ENCODE measurements at places on chromosomes 13 and 19.
A peak's percentile ranks its signal among the peaks of the same experiment; 100 is the strongest.

- DNase-seq, result no peak
These were observed 699 bp downstream of the PTOV1 start for GRCh38 chr19:49851456-49852259.

DNA sequence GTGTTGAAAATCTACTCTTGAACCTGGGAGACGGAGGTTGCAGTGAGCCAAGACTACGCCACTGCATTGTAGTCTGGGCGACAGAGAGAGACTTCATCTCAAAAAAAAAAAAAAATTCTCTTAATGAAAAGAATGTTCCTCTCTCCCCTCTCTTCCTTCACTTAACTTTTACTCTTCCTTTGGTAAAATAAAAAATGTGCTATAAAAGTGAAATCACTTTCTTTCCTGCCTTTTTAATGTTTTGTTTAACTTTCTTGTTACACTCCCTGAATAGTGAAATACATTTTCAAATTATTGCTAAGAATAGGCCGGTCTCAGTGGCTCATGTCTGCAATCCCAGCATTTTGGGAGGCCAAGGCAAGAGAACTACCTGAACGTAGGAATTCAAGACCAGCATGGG, 86.5 kb downstream of the DACH1 start:
- DNase-seq, result no peak

GRCh38 chr19:8306235-8307054, 1.7 kb downstream of the CD320 start:
- no peak for DNase-seq

GRCh38 chr13:27259831-27260230, 8.5 kb downstream of the RPL21 start:
- no peak for DNase-seq

DNA sequence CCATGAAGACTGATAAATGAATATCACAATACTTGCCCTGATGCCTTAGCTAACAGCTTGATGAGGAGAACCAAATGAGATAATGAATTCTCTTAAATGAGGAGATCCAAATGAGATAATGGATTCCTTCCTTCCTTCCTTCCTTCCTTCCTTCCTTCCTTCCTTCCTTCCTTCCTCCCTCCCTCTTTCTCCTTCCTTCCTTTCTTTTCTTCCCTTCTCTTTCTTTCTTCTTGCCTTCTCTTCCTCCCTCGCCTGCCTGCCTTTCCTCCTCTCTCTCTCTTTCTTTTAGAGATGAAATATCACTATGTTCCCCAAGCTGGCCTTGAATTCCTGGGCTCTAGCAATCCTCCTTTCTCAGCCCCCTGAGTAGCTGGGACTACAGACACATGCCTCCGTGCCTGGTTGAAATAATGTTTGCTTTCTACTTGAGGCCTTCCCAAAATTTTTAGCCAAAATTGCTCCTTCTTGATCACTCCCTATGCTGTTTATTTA, 4.0 kb upstream of the SLAIN1 start:
- no peak for DNase-seq

- DNase-seq, result no peak
These were observed 18.0 kb downstream of the DCUN1D2 start for GRCh38 chr13:113472355-113473025.

DNA sequence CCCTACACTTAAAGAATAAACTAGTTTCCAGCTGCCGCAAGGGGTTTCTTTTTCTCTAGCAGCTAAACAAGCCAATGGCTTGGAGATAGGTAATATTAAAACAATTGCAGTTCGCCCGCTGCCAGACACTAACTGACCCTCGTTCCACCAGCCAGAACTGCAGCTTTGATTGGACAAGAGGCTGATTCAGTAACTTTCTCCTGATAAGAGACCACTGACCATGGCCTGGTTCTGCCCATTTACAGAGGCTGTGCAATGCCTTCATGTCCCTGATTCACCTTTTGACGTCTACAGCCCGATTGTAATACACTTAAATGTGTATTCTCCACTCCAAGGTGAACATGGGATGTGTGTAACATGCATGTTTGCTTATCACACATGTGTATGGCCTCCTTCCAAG, 12.8 kb upstream of the C19orf12 start:
- DNase-seq, result no peak

DNA sequence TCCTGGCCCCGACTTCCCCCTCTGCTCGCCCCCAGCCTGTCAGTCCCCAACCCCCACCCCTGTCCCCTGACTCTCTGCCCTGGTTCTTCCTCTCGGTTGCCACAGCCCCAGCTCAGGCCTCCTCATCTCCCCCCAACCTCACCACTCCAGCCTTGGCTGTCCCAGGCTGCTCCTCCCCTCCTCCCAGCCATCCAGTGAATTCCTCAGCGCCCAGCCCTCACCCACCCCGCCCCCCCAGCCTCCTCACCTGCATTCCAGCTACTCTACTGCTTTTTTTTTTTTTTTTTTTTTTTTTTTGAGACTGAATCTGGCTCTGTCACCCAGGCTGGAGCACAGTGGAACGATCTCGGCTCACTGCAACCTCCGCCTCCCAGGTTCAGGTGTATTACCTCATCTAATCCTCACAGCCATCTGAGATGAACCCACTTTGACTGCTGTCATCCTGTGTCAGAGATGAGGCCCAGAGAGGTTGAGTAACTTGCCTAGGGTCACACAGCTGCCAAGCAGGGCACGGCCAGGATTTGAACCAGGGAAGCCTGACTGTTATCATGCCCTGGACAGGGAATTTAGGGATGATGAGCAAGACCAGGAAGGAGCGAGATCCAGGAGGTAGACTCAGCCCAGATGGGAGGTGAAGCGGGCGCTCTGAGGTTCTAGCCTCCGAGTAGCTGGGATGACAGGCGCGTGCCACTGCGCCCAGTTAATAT, 2.6 kb downstream of the SULT2B1 start:
- DNase-seq, result no peak

GRCh38 chr19:44745887-44746600, 2.5 kb upstream of the BCL3 start:
- no peak for DNase-seq

- no peak for DNase-seq
These were observed 160.0 kb upstream of the ATXN8OS start for GRCh38 chr13:69947582-69947981.

- DNase-seq, result no peak
These were observed 56.0 kb upstream of the RGCC start for GRCh38 chr13:41401366-41401765.

DNA sequence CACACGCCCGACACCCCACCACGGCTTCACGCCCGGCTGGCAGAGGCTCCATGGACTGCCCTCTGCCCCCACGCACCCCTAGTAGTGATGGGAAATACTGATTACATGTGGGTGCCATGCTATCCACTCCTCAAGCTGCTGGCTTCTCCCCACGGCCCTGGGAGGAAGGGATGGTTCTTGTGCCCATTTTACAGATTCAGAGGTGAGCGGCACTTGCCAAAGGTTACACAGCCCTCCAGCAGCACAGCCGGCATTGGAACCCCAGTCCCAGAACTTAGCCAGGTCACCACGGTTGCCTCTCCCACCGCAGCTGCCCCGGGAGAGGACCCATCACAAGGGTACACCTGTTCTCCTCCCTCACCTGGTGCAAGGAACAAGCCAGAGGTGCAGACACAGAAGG, 13.2 kb downstream of the LRRC4B start:
- DNase-seq, result no peak

GRCh38 chr13:40518481-40518882, 148.0 kb downstream of the FOXO1 start:
- peak; percentile 61 for DNase-seq

- DNase-seq, result no peak
These were observed 473.2 kb downstream of the DCT start for GRCh38 chr13:94006296-94006695.

GRCh38 chr13:28825379-28825778, 5.2 kb downstream of the MTUS2 start:
- no peak for DNase-seq

- no peak for DNase-seq
These were observed 23.9 kb downstream of the EDNRB start for GRCh38 chr13:77894743-77895142.

DNA sequence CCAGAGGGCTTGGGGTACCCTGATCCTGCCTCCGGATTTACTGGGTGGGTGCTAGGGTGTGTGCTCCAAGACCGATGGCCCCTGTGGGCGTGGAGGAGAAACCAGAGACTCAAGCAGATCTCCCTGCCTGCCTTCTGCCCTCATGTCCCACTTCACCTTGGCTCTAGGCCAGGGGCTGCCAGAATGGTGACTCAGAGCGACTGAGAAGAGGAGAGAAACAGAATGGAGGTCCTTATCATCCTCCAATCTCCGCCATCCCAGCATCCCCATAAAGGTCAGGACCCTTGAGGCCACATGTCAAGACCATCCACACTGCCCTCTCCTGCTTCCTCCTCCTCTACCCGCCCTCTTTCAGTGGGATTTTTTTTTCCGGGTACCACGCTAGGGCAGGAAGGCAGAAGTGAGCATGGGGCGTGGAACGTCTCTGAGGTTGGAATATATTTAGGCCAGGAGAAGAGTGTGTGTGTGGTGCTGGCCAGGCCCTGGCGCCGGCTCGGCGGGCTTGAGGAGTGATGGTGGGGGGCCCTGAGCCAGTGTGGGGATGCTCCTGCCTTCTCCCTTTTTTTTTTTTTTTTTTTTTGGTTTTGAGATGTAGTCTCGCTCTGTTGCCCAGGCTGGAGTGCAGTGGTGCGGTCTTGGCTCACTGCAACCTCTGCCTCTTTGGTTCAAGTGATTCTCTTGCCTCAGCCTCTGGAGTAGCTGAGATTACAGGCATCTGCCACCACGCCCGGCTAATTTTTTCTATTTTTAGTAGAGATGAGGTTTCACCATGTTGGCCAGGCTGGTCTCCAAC, 22.3 kb downstream of the IER2 start:
- no peak for DNase-seq

GRCh38 chr13:43229506-43229905, 206.1 kb downstream of the DNAJC15 start:
- DNase-seq, result no peak

DNA sequence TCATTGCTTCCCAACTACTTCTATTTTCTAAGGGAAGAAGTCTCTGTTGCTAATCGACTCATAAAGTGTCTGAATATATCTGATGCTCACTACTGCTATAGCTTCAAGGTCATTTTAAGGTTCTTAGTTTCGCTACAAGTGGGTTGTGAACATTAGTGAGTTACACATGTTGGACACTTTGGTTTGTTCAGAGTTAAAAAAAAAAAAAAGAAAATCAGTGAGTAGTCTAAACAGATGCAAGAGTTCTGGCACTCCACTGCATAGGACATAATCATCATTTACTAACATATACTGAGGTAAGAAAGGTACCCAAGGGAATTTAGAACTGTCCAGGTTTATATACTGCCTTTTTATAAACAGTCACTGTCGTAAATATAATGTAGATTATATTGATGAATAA, 108.8 kb downstream of the KLF12 start:
- DNase-seq, result no peak

- DNase-seq, result no peak
These were observed 29.9 kb upstream of the CEBPA start for GRCh38 chr19:33332248-33332647.

- DNase-seq, result no peak
These were observed 901.4 kb downstream of the EFNB2 start for GRCh38 chr13:105634059-105634458.

- no peak for DNase-seq
These were observed 273.4 kb downstream of the NHLRC3 start for GRCh38 chr13:39311619-39312018.

- peak; percentile 76 for DNase-seq
These were observed at the start of gene ZIK1 for GRCh38 chr19:57583521-57584416. Gene ZIK1 (plus strand): TSS chr19:57584145. CDS start chr19:57584357, 212 bp downstream.

DNA sequence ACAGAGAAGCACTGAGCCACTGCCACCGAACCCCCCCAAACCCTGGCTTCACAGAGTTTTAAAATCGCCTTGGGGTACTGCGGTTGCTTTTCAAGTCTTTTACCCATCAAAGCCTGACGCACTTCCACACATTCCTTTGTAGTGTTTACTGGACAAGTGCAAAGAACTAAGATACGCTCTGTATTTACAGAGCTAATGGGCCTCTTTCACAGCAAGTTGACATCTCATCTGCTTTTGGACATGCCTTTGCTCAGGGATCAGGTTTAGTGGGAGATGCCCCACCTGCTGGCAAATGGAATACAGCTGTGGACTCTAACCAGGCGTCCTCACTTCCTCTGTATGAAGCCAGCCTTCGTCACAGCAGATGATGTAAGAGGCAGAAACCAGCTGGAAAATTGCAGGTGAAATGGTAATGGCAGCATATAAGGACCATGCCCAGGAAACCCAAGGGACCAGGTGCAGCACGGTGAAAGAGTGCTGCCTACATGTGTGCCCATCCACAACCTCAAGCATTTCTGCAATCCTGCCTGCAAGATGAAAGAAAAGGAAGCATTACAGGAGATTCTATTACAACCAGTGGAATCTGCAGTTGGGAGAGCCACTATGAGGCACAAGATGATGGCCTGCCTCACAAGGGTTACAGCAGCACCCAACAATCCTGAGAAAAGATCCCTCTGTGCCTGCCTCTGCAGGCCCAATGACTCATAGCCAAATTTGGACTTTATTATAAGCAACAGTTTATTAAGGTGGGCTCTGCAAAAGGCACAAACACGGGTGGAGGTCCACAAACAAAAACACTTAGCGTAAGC, 34.7 kb downstream of the BRD4 start:
- DNase-seq, result no peak

GRCh38 chr13:68173111-68173510, 943.0 kb upstream of the PCDH9 start:
- DNase-seq, result no peak

GRCh38 chr13:30720172-30720869, 15.0 kb upstream of the ALOX5AP start:
- no peak for DNase-seq

DNA sequence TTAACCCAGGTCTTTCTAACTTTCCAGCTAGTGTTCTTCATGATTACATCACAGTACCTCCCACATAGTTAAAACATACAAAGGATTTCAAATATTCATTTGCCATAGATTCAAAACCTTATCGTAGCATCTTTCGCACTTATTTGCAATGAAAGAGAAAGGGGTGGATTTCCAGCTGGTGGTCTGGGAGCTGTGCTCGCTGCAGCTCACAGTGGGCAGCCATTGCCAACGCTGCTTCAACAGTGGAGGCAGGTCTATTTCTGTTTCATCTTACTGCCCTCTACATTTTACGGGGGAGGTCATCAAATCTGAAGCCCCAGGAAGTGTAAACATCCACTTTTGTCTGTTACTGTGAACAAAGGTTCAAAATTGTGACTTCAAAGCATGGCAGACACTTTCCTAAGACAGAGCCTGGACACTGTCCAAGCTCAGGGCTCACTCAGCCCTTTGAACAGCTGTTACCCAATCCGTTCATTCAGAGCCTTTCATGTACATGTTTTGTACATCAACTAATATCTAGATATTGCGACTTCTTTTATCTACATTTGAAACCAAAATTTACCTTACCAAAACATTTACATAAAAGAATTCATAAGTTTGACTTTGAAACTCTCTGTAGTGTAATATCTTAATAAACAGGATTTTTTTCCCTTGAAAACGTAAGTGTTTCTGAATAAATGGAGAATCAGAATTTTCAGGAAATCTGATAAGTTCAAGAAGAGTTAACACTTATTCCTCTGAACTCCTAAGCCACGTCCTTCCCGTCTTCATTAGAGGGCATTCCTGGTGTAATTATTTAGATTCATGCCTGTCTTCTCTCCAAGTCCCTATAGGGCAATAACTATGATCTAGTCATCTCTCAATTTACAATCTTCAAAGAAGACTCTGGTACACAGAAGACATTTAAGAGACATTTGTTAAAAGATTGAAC, 25.1 kb downstream of the STARD13 start:
- DNase-seq, result no peak
